CD4-positive, alpha-beta T cell treated with Interleukin-21 for 1 hour (primary cell): ENCODE measurements at places on chromosomes 11 and 22.

DNA sequence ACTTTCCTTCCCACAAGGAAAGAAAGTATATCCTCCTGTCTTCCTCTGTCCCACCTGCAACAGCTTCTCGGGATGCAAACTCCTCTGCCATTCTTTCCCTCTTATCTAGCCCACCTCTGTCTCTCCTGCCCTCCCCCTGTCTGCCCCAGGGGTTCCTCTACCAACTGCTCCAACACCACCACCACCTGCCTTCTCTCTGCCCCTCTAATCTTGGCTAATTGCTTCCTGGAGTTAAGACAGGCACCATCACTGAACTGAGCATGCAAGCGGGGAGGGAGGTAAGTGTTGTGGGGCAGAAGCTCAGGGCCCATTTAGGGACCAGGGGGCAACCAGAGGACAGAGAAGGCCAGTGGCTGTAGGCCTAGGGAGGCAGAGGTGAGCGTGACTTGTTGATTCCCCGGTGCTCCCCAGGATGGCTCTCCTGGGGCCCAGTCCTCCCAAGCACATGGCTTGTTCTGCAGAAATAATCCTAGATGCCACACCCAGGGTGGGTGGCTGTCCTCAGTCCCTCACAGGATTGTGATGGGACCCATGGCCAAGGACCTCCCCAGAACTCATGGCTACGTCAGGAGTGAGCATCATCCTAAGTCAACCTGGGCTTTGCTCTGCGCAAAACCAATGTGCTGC lies 111.1 kb downstream of the TP53I11 start:
- no peak for DNase-seq

- no peak for DNase-seq
Observed at GRCh38 chr11:58617976-58618557, 4.4 kb upstream of the CNTF start.

DNA sequence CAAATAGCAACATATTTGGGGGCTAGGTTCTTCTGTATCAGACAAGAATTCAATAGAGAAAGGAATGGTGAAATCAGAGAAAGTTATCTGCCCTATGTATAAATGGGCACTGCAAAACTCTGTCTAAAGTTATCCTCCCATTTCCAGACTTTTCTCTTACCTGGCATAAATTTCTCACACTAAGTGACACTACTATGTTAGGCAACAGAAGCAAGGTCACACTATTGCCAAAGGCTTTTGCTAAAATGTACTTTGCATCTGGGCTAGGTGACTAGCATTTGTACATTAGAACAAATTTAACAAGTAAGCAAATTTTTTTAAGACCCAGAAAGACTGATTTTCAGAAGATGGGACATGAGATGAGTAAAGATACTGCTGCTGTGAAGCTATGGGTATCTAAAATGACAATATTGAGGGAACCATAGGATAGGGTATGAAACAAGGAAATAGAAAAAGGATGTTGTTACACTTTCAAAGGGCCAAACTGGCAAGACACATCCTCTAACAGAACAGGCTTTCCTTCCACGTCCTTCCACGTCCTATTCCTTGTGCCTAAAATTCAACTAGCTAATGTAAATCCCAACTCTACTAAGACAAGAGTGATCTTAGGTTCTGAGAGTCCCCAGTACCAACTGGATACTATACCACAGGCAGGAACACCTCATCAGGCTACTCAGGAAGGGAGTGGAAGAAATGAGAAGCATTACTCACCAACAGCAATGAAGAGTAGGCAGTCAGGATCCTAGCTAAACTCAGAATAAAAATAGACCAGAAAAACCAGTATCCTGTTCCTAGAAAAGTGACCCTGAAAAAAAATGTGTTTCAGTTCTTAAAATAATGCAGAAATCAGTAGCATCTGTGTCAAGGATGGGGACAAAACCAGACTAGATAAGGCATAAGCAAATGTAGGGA lies 22.6 kb downstream of the GDPD4 start:
- no peak for DNase-seq

DNA sequence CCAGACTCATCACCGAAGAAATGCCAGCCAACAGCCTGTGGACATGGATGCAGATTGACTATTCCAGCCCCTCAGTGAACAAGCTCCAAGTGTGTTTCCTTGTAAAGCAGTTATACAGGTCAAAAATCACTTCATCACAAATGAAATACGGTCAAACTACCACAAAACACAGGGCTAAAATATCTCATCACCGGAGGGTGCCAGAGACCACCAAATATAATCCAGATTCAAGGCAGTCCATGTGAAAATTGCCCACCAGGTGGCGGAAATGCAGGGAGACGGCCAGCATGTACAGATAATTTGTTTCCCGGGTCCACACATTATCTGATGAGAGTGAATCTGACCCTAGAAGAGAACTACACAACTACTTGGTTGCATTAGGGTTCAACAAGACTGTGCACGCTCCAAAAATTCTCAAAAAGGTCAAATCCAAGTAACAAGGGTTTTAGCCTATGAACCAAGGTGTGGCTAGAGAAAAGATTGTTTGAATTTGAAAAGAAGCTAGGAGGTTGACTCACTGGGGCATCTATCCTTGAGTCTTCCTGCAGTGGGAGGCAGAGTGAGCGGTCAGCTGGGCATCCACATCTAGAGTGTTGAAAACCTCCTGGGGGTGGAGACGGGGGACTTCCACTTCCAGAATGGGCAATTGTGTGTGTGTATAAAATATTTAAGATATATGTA lies 71.7 kb downstream of the IGLL5 start:
- DNase-seq, result peak; percentile 76

GRCh38 chr11:1837171-1838076 lies 1.4 kb upstream of the TNNI2 start:
- peak; percentile 84 for DNase-seq
